ENCODE measurements at places on chromosomes 7 and 10.
A peak's percentile ranks its signal among the peaks of the same experiment; 100 is the strongest.

DNA sequence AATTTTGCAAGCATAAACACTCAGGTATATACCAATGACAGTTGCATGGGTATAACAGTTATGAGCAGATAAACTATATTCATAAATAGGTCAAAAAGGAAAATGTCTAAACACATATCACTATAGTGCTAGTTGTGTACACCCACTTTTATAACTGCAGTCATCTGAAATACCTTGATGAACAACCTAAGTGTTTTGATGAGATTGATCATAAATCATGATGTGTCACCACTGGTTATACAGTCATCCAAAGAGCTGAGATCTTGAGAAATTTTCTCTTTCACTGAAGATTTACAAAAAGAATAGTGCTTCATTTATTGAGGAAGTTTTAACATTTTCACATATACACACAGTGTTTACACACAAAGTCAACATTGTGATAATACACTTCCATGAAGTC is 78.6 kb upstream of the SLC25A13 start:
- peak; percentile 28 for DNase-seq

DNA sequence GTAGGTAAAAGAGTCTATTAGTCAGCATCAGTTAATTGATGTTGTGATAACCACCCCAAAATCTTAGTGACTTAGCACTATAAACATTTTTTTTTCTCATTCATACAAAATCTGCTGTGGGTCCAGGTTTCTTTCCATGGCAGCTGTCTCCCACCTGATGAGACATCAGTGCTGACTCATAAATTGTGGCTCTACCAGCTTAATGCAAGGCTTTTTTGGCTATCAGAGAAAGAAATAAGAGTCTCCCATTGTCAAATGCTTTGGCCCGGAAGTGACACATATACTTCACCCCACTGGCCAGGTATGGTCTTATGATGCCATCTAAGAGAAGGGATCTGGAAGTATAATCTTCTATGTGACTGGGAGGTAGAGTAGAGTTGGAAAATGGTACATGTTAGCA is 14.5 kb downstream of the DNAJB9 start:
- DNase-seq, result no peak

DNA sequence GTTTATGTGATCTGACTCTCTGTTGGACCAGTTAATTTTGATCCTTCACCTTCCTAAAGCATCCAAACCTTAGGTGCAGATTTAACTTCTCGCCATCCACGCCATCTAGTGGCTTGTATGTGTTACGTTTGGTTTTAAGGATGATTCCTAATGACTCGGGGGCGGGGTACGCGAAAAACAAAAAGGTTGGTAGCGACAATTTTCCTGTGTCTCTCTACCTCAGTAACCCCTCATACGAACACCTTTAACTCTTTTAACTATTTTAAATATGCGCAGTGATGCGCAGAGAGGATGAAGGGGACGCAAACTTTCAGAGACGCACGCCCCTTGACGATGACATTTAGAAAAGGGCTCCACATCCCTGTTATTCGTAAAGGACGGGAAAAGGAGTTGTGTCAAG is 714 bp upstream of the KCND2 start:
- peak; percentile 48 for DNase-seq

DNA sequence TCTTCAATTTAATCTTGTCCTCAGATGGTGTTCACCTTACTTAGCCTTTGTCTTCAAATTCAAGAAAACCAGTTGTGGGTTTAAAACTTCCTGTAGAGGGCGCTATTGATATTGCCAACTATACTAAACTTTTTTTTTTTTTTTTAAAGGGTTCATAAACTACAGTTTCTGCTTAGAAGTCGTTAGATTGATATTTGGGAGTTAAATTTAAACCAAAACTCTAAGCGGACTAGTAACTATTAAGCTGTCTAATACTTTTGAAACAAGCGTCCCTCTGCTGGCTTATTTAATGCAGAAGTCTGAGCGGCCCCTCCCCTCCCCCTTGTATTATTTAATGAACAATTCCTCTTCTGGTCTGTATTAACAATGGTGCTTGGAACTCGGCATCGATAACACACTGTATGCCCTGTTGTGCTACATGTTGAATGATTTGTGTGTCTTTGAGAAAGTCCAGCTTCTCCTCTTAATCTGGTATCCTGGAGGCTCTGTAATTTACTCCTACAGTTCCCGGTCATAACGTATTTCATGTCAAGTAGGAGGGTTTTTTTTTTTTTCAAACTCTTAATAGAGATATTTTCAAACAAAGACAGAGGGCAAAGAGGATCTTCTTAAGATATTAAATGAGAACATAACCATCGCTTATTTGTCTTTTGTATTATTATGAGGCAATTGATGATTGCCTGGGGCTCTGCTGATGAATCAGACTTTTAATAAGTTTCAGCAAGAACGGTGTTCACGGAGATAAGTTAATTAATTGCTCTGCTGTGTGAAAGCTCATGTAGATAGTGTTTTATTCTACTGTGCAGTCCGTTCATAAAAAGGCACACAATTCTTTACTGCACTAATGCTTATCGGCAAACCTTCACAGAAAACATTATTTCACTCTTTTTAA is 22.6 kb upstream of the CREB5 start:
- peak; percentile 51 for DNase-seq

GRCh38 chr7:88586219-88586618 is 173.3 kb upstream of the ZNF804B start:
- no peak for DNase-seq

DNA sequence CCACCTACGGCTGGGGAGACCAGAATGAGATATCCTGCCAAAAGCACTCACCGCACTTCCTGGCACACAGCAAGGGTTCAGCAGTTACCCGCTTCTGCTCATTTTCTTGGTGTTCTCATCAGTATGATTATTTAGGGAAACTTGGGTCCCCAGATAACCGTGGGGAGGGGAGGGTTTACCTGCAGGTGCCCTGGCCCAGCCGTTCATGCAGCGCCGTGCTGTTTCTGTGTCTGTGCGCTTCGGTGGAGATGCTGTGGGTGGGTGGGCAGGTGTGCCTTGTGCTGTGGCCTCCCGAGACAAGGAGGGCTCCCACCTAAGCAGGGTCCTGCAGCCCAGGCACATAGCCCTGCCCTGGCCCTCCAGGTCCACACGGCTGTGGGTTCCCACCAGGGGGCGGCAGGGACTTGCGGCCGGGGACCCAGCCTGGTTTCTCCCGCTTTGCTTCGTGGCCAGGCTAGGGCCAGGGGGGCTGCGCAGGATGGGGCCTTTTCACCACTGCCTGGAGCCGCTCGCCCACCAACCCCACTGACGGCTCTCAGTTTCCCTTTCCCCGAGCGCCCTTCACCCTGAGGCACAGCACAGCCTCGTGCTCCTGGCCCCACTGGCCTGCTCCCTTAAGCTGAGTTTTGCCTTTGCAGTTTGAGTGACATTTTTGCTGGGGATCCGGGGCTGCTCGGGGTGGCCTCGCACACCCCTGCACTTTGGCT is 78.5 kb downstream of the LHPP start:
- DNase-seq, result no peak

- DNase-seq, result no peak
Observed at GRCh38 chr10:3402187-3402751, 229.7 kb upstream of the PITRM1 start.

GRCh38 chr7:36304099-36304425 is 85.6 kb upstream of the ANLN start:
- no peak for DNase-seq

- DNase-seq, result peak; percentile 29
Observed at GRCh38 chr7:142516038-142516501, 233.2 kb upstream of the PRSS1 start.
